ENCODE measurements at places on chromosomes 4 and X. TPM values are rescaled to one million over a fixed set of nuclear protein-coding genes. Genes with fewer than 3 reads are reported as not detected.

DNA sequence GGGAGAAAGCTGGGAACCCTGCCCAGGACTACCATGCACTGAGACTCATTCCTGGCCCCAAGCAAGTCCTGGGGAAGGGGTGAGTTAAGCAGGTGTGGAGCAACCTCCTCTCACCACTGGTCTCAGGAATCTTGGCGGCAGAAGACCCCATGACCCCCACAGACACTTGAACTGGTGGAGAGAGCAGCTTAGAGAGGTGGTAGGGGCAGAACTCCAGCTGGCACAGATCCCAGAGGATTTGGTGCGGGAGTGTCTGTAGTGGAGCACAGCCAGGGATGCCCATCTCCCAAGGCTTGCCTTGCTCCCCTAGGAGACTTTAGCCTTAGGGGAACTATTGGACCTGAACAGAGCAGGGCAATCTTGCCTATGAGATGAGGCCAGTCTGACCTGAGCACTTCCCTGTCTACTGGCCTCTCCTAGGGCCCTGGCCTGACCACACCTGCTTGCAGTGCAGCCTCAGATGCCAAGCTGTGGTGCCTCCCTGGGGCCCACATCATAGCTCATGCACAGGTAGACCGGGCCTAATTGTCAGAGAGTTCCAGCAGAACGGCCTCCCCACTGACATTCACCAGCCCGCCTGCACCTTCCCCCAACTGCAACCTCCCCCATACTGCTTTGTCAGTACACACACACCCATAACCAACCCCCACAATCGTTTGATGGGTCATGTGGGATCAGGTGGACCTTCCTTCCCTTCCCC lies 78.0 kb downstream of the NAA11 start:
- H3K36me3 ChIP-seq, result no peaks in the 10 kb centered on the region
- no peaks in the 10 kb centered on the region for H3K4me1 ChIP-seq
- H3K27ac ChIP-seq, result no peak overlapping the region
- no peak overlapping the region for H3K4me3 ChIP-seq
- no peak for DNase-seq
- H3K27me3 ChIP-seq, result no peaks in the 10 kb centered on the region

INPP4B gene
- 12.4 TPM for total RNA-seq

GRCh38 chr4:7582313-7583097 lies 147.8 kb upstream of the PSAPL1 start:
- no peaks in the 10 kb centered on the region for H3K36me3 ChIP-seq
- H3K27me3 ChIP-seq, result no peaks in the 10 kb centered on the region
- H3K4me1 ChIP-seq, result peaks cover 10% of the 10 kb centered on the region
- DNase-seq, result no peak

GRCh38 chr4:39732728-39733127 lies 34.8 kb downstream of the UBE2K start:
- H3K27me3 ChIP-seq, result no peaks in the 10 kb centered on the region
- no peak for DNase-seq
- H3K36me3 ChIP-seq, result no peaks in the 10 kb centered on the region
- H3K4me1 ChIP-seq, result no peaks in the 10 kb centered on the region

GAGE2A gene
- total RNA-seq, result not detected

DNA sequence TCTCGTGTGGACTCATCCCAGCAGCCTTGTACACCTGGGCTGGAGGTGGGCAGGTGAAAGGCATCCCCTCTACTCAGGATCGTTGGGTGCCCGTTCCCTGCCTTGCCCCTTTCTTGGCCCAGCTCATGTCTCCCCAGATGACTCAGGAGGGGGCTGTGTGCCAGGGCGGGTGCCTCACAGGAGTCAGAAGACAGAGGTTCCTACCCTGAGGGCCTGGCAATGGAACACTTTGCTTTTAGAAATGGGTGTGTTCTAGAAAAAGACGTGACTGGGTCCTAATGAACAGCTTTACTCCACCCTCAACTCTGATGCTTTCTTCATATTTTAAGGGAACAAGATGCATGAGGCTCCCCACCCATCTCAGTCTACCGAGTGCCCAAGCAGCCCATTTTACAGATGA lies 22.5 kb upstream of the TRIM2 start:
- no peaks in the 10 kb centered on the region for H3K36me3 ChIP-seq
- DNase-seq, result no peak
- no peaks in the 10 kb centered on the region for H3K4me1 ChIP-seq
- H3K27ac ChIP-seq, result no peak overlapping the region
- H3K4me3 ChIP-seq, result no peak overlapping the region
- H3K27me3 ChIP-seq, result no peaks in the 10 kb centered on the region

DNA sequence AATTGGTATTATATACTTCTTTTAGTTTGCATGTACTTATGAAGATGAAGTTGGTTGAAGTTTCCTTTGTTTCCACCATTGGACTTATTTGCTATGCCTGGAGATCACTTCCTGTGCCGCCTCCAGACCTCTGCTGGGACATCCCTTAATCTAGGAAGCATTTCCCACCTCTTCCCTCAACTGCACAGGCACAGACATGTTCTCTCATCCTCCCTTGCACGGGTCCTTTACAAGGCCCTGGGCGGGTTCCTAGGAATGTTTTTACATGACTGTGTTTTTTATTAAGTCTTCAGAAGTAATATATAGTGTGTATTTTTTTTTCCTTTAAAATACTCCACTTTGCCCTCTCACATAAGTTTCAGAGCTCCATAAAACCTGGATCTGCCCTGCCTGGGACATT lies 51.0 kb downstream of the TMEM131L start:
- no peak overlapping the region for H3K4me3 ChIP-seq
- no peak overlapping the region for H3K27ac ChIP-seq
- no peaks in the 10 kb centered on the region for H3K27me3 ChIP-seq
- H3K4me1 ChIP-seq, result peaks cover 17% of the 10 kb centered on the region
- no peak for DNase-seq

DNA sequence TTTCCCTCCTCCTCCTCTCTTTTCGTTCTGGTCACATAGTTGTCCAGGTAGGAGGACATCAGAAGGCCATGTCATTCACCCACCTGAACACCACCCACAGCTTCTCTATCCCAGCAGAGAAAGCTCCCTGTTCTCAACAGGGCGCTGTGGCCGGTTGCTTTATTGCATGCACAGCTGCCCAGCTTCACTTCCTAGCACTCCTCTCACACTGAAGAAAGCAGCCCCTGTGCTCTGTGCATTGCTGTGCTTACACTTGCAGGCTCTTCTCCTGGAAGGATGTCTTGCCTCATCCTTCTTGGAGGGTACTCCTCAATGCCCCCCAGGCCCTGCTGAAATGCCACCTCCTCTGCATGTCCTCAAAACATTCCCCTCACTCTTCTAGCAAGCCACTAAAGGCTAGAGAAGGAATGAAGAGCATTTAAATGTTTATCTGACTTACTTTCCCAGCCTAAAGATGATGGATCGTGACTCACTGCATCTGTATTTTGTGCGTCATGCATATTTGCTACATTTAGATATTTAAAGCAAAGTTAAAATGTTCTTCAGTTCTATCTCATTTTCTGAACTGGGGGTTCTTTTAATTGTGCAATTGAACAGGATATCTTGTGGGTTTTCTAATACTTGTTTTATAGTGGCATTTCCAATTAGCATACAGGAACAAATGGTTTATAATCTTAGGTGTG lies 186.4 kb upstream of the PUDP start:
- peaks cover 2% of the 10 kb centered on the region for H3K4me1 ChIP-seq
- H3K27ac ChIP-seq, result no peak overlapping the region

DNA sequence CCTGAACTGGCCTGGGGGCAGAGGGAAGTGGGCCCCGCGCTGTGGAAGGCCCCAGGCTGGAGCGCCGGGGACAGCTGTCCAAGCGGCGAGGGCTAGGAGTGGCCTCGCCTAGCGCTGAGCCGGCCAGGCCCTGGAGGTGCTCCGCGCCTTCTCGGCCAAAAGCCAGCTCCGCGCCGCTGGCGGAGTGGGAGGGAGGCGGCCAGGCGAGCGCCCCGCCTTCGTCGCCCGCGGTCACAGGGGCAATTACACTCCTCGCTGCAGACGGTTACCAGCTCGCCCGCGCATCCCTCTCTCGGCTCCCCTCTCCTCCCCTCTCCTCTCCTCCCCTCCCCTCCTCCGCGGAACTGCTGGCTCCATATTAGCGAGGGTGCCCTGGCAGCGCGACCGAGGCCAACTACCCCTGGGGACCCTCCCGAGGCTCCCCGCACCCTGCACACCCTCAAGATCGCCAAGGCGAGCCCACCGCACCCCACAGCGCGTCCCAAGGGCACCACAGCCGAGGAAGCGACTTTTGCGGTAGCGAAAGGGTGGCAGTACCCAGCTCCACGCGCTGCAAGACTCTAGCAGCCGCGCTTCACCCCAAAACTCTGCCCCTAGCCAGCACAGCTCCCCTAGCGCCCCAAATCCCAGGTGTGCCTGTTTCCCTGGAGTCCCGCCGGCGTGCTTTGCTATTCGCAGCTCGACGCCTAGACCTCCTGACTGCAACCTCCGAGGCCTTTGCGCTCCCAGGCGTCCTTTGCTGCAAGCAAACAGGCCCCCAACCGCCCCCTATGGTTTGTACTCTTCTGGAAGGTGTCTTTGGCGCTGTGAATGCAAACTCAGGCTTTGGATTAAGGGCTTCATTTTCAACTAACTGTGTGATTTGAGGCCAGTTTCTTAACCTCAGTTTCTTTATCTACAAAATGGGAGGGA lies 91.4 kb downstream of the BCOR start:
- H3K36me3 ChIP-seq, result no peaks in the 10 kb centered on the region
- no peak overlapping the region for H3K27ac ChIP-seq
- H3K4me1 ChIP-seq, result peaks cover 3% of the 10 kb centered on the region
- DNase-seq, result peak; percentile 60
- H3K27me3 ChIP-seq, result no peaks in the 10 kb centered on the region

RHOXF2B gene
- not detected for total RNA-seq

MAGT1 gene
- total RNA-seq, result 60.8 TPM

CSN1S1 gene
- total RNA-seq, result not detected

MAGEA1 gene
- total RNA-seq, result not detected

DNA sequence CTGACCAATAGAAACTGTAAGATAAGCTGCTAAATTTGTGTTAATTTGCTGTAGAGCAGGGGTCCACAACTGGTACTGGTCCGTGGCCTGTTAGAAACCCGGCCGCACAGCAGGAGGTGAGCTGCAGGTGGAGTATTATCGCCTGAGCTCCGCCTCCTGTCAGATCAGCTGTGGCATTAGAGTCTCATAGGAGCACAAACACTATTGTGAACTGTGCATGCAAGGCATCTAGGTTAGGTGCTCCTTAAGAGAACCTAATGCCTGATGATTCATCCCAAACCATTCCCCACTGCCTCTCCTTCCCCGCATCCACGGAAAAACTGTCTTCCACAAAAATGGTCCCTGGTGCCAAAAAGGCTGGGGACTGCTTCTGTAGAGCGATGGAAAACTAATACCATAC lies 19.7 kb downstream of the FBXW7 start:
- no peak overlapping the region for H3K27ac ChIP-seq
- no peak overlapping the region for H3K4me3 ChIP-seq
- H3K27me3 ChIP-seq, result no peaks in the 10 kb centered on the region

- peak overlapping the region; percentile 25 for H3K4me3 ChIP-seq
- DNase-seq, result peak; percentile 90
- no peaks in the 10 kb centered on the region for H3K36me3 ChIP-seq
- H3K4me1 ChIP-seq, result peaks cover 1% of the 10 kb centered on the region
These were observed 54.4 kb downstream of the NBDY start for GRCh38 chrX:56783450-56783831.

- no peaks in the 10 kb centered on the region for H3K4me1 ChIP-seq
- no peak overlapping the region for H3K27ac ChIP-seq
- no peak overlapping the region for H3K4me3 ChIP-seq
These were observed 6.2 kb upstream of the FHDC1 start for GRCh38 chr4:152929888-152930287.

DNA sequence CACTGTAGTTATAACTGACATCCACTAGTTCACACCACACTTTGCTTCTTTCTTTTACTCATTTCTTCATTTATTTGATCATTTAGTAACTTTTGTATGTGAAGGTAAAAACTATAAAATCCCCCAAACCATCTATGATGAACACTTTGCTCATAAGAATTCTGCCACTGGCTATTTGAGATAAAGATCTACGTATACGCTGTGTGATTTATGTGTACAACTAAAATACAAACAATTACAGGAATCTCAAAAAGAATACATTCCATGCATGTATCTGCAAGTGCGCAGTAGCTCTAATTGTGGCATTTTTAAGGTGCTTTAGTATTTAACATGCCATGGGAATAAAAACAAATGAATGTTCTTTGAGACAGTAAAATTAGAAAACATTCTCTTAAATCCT lies 156.9 kb upstream of the NAP1L5 start:
- H3K27ac ChIP-seq, result no peak overlapping the region
- no peak overlapping the region for H3K4me3 ChIP-seq
- no peak for DNase-seq
- H3K36me3 ChIP-seq, result no peaks in the 10 kb centered on the region
- H3K27me3 ChIP-seq, result no peaks in the 10 kb centered on the region
- no peaks in the 10 kb centered on the region for H3K4me1 ChIP-seq

FSTL5 gene
- total RNA-seq, result not detected

CXorf51B gene
- not detected for total RNA-seq

All from ovary (tissue), 10 donors.